Head of caudate nucleus (tissue), 42 donors: ENCODE measurements at places on chromosomes 12 and 14.

- DNase-seq, result no peak
These were observed 150.1 kb downstream of the EGLN3 start for GRCh38 chr14:33800735-33801163.

DNA sequence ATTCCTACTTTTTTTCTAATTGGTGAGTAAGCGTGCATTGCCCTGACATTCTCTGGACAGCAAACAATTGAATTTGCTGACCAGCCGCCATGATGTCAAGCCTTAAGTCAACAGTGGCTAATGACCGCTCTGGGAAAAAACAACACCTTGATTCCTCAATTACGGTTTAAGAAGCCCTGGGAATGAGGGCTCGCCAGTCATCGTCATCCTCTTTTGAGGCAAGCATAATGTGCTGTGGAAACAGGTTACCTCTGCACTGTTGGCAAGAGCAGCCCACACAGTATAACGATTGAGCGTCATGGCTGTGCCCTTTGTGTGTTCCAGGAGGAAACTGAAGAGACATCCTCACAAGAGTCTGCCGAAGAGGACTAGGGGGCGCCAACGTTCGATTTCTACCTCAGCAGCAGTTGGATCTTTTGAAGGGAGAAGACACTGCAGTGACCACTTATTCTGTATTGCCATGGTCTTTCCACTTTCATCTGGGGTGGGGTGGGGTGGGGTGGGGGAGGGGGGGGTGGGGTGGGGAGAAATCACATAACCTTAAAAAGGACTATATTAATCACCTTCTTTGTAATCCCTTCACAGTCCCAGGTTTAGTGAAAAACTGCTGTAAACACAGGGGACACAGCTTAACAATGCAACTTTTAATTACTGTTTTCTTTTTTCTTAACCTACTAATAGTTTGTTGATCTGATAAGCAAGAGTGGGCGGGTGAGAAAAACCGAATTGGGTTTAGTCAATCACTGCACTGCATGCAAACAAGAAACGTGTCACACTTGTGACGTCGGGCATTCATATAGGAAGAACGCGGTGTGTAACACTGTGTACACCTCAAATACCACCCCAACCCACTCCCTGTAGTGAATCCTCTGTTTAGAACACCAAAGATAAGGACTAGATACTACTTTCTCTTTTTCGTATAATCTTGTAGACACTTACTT is 138.9 kb downstream of the HMGA2 start:
- DNase-seq, result no peak

- DNase-seq, result no peak
These were observed 29.2 kb downstream of the TMTC1 start for GRCh38 chr12:29754235-29755189.

- no peak for DNase-seq
These were observed 1.3 kb downstream of the NKX2-8 start for GRCh38 chr14:36580856-36581831.

DNA sequence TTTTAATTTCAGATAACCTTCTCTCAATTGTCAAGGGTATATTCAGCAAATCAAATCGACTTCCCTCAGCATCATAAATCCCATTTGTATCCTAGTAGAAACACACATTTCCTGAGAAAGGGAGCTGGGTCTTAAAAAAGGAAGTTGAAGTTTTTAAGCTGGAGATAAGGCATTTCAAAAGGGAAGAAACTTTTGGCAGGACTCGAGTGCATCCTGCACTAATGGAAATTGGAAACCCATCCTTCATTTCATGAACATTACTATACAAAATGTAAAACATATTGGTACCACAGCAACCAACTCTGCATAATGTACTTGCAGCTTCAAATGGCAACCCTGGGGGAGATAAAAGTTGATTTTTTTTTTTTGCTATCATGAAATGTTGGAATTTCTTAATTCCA is 23.7 kb upstream of the TMCC3 start:
- DNase-seq, result no peak

GRCh38 chr14:93120517-93120916 is 4.8 kb upstream of the ITPK1 start:
- DNase-seq, result no peak

GRCh38 chr12:112537710-112538396 is 119.1 kb downstream of the PTPN11 start:
- no peak for DNase-seq

DNA sequence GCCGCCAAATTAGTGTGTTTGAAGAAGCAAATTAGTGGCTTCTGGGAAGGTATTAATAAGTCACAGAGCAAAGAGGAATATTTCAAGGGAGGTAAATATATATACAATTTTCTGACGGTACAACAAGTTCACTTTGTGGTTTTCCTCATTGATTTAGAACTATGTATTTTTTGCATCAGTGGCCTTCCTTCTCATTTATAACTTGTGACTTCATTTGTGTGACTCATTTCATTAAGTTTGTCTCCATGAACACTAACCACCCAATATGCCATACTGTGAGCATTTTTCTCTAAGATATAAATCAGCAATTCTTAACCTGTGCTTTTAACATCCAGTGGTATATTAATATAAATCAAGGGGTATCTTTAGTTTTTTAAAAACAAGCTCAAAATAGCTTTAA is 29.3 kb upstream of the ARHGAP5 start:
- DNase-seq, result no peak

GRCh38 chr14:26344596-26344995 is 253.2 kb downstream of the NOVA1 start:
- DNase-seq, result no peak

GRCh38 chr14:57462551-57462950 is 31.1 kb downstream of the CCDC198 start:
- DNase-seq, result no peak

- no peak for DNase-seq
These were observed 38.6 kb downstream of the DLK1 start for GRCh38 chr14:100765296-100765695.

DNA sequence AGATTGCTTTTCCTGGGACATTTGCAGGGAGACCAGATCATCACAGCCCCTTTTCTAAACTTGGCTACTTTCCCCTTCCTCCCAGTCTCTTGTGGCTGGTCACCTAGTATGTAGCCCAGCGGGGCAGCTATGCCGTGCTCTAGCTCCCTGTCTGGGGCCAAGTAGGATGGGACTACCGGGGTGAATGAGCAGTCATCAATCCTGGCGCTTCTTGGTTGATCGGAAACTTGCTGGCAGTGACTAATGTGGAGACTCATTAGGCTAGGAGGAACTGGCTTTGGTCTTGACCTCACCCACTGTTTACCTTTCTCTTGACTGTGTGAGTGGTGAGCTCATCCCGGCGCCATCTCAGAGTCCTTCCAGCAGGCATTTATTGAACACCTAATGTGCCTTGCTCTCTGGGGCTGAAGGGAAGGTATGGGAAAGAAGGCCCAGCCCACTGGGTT is 15.9 kb downstream of the PLEKHG3 start:
- peak; percentile 11 for DNase-seq

DNA sequence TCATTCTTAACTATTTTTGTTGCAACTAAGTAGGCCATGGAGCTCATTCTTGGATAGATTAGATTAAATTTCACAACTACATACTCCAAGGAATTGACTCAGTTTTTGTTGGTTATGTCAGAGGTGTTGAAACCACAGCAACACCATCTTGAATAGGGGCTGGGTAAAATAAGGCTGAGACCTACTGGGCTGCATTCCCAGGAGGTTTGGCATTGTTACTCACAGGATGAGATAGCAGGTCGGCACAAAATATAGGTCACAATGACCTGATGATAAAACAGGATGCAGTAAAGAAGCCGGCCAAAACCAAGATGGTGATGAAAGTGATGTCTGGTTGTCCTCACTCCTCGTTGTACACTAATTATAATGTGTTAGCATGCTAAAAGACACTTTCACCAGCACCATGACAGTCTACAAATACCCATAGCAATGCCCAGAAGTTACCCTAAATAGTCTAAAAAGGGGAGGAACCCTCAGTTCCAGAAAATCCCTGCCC is 20.9 kb downstream of the DMAC2L start:
- DNase-seq, result no peak

DNA sequence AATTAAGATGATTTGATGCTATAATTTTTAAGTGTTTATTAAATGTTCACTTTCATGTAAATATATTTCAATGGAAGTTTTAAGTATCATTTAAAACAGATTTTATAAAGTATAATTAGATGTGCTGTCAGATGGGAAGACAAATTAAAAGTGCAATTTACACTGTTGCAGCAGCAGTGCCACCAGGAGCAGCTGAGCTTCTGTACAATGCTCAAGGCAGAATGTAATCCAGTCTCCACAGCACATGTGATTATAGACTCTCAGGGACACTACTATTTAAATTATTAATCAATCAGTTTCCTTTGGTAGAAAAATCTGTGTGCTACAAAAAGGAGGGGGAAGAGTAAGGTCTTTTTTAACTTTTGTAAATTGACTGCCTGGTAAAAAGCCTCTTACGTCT is 285.7 kb upstream of the USP15 start:
- no peak for DNase-seq

DNA sequence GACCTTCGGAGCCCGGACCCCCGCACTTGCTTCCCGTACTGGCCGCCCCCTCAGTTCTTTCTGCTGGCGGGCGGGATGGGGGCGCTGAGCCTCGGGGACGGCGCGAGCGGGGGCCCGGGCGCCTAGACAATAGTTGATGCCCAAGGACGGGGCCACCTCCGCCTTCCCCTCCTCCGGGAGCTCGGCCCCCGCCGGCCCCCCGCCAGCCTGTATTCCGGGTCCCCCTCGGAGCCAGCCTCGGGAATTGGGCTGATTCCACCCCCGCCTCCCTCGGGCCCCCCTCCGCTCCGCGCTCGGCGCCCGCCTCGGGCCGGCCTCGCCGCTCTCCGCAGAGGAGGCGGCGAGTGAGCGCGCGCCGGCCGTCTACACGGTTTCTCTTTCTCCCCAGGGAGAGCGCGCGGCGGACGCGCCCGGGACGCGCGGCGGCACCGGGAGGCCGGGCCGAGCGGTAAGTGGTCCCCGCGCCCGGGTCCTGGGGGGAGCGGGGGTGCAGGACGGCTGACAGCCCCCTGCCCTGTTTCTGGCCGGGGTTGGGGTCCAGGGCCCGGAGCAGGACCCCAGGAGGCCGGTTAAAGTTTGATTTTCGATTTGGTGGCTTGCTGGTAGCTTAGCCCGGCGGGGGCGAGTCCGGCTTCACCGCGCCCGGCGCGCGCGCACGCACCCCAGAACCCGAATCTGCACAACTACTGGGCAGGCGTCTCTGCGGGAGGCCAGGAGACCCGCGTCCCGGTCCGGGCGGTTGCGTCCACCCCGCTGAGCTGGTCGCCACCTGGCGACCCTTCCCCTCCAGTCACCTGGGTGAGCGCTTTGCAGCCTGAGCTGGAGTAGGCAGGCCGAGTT is 413.7 kb downstream of the PCNX1 start:
- peak; percentile 54 for DNase-seq

DNA sequence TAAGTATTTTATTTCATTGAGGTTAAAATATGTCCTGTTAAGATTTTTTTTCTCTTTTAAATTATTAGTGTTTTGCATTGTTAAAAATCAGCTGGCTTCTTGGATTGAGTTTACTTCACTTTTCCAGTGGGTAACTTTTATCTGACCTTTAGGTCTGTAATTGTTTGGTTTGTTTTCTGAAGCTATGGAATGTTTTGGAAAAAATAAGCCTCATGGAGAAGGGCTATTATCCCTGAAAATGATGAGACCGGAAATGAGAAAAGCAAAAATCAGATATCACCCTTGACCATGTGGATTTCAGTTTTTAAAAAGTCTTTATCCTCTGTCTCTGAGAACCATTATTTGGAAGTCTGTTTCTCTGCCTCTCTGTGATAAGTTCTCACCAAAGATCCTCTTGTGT is 180.9 kb downstream of the RAD51B start:
- DNase-seq, result no peak

- peak; percentile 35 for DNase-seq
These were observed 337.4 kb upstream of the RGS6 start for GRCh38 chr14:71594821-71595220.

DNA sequence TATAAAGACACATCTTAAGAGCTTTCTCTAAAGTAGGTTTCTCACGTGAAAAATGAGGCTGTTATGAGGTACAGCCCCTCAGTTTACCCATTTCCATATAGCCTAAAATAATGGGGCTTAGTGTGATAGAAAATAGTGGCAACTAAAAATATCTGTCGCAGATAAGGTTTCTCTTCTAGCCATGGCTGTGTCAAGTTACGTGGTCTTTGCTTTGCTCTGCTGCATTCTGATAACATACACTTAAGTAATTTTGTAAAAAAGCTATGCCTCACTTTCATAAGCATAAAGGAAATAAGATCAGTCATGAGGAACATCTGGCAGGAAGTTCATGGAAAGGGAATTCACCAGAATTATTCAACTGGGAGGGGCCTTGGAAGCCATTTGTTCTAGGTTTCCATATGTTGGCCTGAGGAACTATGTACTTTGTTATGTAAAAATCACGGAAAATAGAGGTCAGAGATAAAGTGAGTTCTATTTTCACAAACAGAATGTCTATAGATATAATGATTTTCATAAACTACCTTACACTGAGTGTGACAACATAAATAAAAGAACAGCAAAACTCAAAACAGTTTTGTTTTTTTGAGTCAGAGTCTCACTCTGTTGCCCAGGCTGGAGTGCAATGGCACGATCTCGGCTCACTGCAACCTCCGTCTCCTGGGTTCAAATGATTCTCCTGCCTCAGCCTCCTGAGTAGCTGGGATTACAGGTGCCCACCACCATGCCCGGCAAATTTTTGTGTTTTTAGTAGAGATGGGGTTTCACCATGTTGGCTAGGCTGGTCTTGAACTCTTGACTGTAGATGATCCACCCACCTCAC is 195.6 kb upstream of the KRR1 start:
- DNase-seq, result no peak

GRCh38 chr14:34111953-34112352 is 161.1 kb upstream of the EGLN3 start:
- no peak for DNase-seq

- peak; percentile 75 for DNase-seq
These were observed 8.6 kb downstream of the SLC25A29 start for GRCh38 chr14:100297320-100298300.

DNA sequence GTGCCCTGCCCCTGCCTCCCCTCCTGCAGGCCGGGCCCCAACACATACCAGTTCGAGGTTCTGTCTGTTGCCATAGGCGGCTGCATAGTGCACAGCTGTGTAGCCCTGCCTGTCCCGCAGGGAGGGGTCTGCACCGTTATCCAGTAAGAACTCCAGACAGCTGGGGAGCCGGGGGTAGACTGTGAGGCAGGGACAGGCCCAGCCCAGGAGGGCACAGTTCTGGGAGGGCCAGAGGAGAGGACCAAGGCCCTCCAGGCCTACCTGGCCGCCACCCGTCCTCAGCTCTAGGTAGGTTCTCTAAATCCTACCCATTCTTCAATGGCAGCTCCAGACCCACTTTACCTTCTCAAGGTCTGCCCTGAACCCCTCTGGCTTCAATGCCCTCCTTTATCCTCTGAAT is 9.5 kb downstream of the ANKRD52 start:
- no peak for DNase-seq

- peak; percentile 85 for DNase-seq
These were observed 15.4 kb upstream of the CARMIL3 start for GRCh38 chr14:24036169-24036962.

- no peak for DNase-seq
These were observed 143.6 kb upstream of the SLC16A7 start for GRCh38 chr12:59452259-59452658.

- no peak for DNase-seq
These were observed 213.3 kb downstream of the EPS8 start for GRCh38 chr12:15575671-15576541.
